ENCODE measurements at places on chromosomes 1 and 21. TPM values are rescaled to one million over a fixed set of nuclear protein-coding genes. Genes with fewer than 3 reads are reported as not detected.

The RALGPS2 gene
- 6.6 TPM for polyA plus RNA-seq

DNA sequence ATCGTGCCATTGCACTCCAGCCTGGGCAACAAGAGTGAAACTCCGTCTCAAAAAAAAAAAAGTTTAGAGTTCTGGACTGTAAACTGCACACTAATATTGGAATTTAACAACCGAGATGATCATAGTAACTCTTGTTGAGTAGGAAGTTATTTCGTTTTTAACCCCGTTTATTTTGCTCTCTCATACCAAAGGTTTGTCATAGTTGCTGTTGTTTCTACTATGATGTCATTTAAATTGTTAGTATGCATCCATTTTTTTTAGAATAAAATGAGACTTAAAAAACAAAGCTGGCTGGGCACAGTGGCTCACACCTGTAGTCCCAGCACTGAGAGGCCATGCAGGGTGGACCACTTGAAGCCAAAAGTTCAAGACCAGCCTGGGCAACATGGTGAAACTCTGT is 49.3 kb downstream of the DOP1B start:
- DNase-seq = no peak

DNA sequence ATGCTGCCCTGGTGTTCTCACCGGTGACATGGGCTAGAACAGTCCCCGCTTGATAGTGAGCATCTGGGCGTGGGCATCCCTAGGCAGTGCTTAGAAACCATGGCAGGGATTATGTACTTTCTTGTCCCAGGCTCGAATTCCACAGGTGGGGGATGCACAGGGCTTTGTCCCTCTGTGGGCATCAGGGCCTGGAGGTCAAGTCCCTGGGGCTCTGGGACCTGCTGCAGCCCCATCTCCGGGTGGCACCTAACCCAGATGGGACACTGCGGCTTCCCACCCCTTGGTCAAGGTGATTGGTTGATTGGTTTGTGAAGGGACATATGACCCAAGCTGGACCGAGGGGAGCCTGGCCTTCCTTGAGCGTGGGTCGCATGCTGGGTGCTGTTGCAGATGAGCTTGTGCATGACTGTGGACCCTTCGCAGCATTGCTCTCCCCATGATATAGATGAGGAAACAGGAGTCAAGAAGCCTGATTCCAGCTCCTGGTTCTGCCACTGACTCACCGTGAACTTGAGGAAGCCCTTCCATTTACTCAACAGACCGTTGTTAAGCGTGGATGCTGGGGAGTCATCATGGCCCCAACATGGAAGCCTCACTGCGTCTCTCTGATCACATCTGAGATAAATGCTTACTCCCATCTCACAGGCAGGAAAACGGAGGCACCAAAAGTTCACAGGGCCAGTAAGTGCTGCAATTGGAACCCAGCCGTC is 64.0 kb upstream of the RUNX3 start:
- no peak for DNase-seq

- no peak for DNase-seq
Measured at GRCh38 chr1:2411801-2412394, 466 bp downstream of the PEX10 start.

- no peak for DNase-seq
Measured at GRCh38 chr1:43947874-43948437, 1.2 kb downstream of the IPO13 start.

DNA sequence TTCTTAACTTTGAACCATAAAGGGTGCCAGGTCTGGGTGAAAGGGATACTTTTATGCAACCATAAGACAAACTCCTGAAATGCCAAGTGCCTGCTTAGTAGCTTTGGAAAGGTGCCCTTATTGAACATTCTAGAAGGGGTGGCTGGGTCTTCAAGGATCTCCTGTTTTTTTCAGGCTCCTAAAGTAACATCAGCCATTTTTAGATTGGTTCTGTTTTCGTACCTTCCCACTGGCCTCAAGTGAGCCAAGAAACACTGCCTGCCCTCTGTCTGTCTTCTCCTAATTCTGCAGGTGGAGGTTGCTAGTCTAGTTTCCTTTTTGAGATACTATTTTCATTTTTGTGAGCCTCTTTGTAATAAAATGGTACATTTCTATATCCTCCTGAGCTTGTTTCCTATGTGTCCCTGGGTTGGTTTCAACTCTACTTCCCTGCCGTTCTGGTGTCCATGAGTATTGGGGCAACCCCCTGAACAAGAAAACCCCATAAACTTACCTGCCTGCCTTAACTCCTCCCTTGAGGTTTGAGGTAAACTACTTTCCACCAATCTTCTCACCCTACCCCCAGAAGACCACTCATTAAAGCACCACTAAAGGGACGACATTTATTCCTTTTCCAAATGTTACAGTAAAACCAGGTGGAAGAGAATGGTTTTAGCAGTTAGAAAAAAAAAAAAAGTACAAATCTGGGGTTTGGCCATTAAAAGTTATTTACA is 2.6 kb downstream of the MARCKSL1 start:
- DNase-seq = no peak

GRCh38 chr1:184739796-184740195 is 14.9 kb downstream of the EDEM3 start:
- DNase-seq = no peak

Measured in sigmoid colon (tissue), 7 donors.